ENCODE measurements at places on chromosomes 7 and 10. TPM values are rescaled to one million over a fixed set of nuclear protein-coding genes. Genes with fewer than 3 reads are reported as not detected.

Gene GALNT11
- 49.1 TPM for total RNA-seq

Gene PLCE1
- 2.9 TPM for total RNA-seq

Gene SAMD9L
- total RNA-seq, result 17.0 TPM

Gene ABCC2
- under 0.01 TPM for total RNA-seq

Gene FGFR2
- total RNA-seq, result not detected

DNA sequence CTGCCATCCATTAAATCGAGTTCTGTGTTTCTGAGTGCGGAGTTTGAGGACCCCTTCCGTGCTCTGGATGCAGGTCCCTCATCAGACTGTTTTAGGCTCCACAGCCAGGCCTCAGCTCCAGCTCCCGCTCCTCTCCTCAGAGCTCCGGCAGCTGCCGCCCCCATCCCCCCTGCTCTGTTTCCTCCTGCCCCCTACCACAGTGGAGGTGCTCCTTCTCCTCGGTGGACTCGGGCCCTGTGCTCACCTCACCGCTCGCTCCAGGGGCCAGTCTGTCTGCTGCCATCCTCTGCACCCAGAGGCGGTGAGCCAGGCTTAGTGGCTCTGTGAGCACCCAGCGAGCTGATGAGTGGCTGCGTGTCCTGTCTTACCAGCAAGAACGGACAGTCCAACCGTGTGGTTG lies 21.4 kb upstream of the PRKAR1B start:
- H3K27me3 ChIP-seq, result no peaks in the 10 kb centered on the region
- H3K27ac ChIP-seq, result no peak overlapping the region
- no peak overlapping the region for H3K4me3 ChIP-seq
- H3K36me3 ChIP-seq, result no peaks in the 10 kb centered on the region
- no peak for DNase-seq
- H3K4me1 ChIP-seq, result no peaks in the 10 kb centered on the region

DNA sequence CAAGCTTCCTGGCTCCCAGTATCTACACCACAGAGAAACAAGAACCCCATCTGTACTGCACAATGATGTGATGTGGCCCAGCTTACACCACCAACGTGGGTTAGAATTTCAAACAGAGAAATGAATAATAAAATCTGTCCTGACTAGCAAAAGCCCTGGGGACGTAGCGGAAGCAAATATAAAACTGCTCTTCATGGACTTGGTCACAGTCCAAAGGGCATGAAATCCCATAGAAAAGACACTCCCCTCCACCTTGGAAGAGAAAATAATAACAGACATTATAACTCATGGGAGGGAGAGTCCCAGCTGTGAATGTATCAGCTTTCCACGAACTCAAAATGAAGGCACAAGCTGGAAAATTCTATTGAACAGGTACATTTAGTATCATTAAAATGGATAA lies 205.3 kb upstream of the GALNT17 start:
- no peaks in the 10 kb centered on the region for H3K4me1 ChIP-seq
- DNase-seq, result no peak
- H3K4me3 ChIP-seq, result no peak overlapping the region
- H3K36me3 ChIP-seq, result no peaks in the 10 kb centered on the region

GRCh38 chr7:1494447-1494846 lies 9.7 kb downstream of the INTS1 start:
- H3K27me3 ChIP-seq, result no peaks in the 10 kb centered on the region
- no peak overlapping the region for H3K27ac ChIP-seq
- no peaks in the 10 kb centered on the region for H3K4me1 ChIP-seq

DNA sequence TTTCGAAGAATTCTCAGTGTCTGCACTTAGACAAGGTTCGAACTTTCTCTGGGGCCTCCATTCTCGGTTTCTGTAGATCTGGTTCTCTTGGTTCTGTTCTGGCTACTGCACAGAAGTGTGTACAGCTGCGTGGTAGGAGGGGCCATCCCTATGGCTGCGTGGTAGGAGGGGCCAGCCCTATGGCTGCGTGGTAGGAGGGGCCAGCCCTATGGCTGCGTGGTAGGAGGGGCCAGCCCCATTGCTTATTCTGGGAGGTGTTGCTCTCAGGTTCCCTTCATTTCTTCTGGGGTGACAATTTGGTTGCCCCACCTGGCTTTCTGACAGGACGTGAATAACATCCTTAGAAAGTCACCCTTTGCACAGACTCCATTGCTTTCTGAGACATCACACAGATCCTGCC lies 65.2 kb upstream of the CHST15 start:
- H3K27me3 ChIP-seq, result peaks cover 14% of the 10 kb centered on the region
- no peaks in the 10 kb centered on the region for H3K36me3 ChIP-seq
- H3K4me3 ChIP-seq, result no peak overlapping the region
- H3K27ac ChIP-seq, result no peak overlapping the region

- H3K27me3 ChIP-seq, result peaks cover 4% of the 10 kb centered on the region
- no peaks in the 10 kb centered on the region for H3K4me1 ChIP-seq
- DNase-seq, result no peak
- no peaks in the 10 kb centered on the region for H3K36me3 ChIP-seq
Measured at GRCh38 chr10:132103116-132103910, 37.6 kb downstream of the JAKMIP3 start.

- peak; percentile 96 for DNase-seq
- H3K4me3 ChIP-seq, result no peak overlapping the region
- H3K4me1 ChIP-seq, result peaks cover 47% of the 10 kb centered on the region
- no peaks in the 10 kb centered on the region for H3K36me3 ChIP-seq
Measured at GRCh38 chr7:36119005-36119706, 33.9 kb upstream of the EEPD1 start.

GRCh38 chr7:27239387-27240014 lies 3.1 kb upstream of the EVX1 start:
- peaks cover 48% of the 10 kb centered on the region for H3K27me3 ChIP-seq
- no peak overlapping the region for H3K4me3 ChIP-seq
- DNase-seq, result no peak
- peaks cover 13% of the 10 kb centered on the region for H3K4me1 ChIP-seq

GRCh38 chr7:24574386-24574785 lies 1.1 kb downstream of the PALS2 start:
- no peaks in the 10 kb centered on the region for H3K36me3 ChIP-seq
- peaks cover 15% of the 10 kb centered on the region for H3K27me3 ChIP-seq
- peaks cover 8% of the 10 kb centered on the region for H3K4me1 ChIP-seq
- peak overlapping the region; percentile 84 for H3K4me3 ChIP-seq

- no peak for DNase-seq
- H3K27me3 ChIP-seq, result no peaks in the 10 kb centered on the region
- peaks cover 27% of the 10 kb centered on the region for H3K36me3 ChIP-seq
- H3K4me3 ChIP-seq, result no peak overlapping the region
- no peaks in the 10 kb centered on the region for H3K4me1 ChIP-seq
Measured at GRCh38 chr7:105164751-105165150, 150.7 kb downstream of the KMT2E start.

GRCh38 chr10:125146791-125147579 lies 13.4 kb downstream of the CTBP2 start:
- no peaks in the 10 kb centered on the region for H3K27me3 ChIP-seq
- no peak overlapping the region for H3K27ac ChIP-seq
- peaks cover 26% of the 10 kb centered on the region for H3K4me1 ChIP-seq
- H3K36me3 ChIP-seq, result no peaks in the 10 kb centered on the region
- H3K4me3 ChIP-seq, result no peak overlapping the region
- peak; percentile 35 for DNase-seq

- no peaks in the 10 kb centered on the region for H3K27me3 ChIP-seq
- peak overlapping the region; percentile 75 for H3K4me3 ChIP-seq
- H3K27ac ChIP-seq, result peak overlapping the region; percentile 96
- peak; percentile 89 for DNase-seq
- H3K36me3 ChIP-seq, result no peaks in the 10 kb centered on the region
Measured at GRCh38 chr7:39733881-39734632, 110.7 kb downstream of the RALA start.

DNA sequence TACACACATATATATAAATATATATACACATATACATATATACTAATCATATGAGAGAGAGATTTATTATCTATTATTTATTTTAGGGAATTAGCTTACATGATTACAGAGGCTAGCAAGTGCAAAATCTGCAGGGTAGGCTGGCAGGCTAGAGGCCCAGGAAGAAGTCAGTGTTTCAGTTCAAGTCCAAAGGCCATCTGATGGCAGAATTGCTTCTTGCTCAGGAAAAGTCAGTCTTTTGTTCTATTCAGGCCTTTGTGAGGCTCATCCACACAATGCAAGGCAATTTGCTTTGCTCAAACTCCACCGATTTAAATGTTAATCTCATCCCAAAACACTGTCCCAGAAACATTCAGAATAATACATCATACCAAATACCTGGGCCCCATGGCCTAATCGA lies 2.6 kb upstream of the C10orf120 start:
- no peaks in the 10 kb centered on the region for H3K27me3 ChIP-seq
- no peaks in the 10 kb centered on the region for H3K4me1 ChIP-seq
- H3K27ac ChIP-seq, result no peak overlapping the region
- H3K4me3 ChIP-seq, result no peak overlapping the region
- H3K36me3 ChIP-seq, result no peaks in the 10 kb centered on the region
- no peak for DNase-seq

GRCh38 chr7:7100432-7100849 lies 81.9 kb upstream of the C1GALT1 start:
- DNase-seq, result no peak
- H3K36me3 ChIP-seq, result no peaks in the 10 kb centered on the region
- no peaks in the 10 kb centered on the region for H3K27me3 ChIP-seq
- peaks cover 12% of the 10 kb centered on the region for H3K4me1 ChIP-seq
